AG04450 (cell line): ENCODE measurements at places on chromosomes 4 and X. TPM values are rescaled to one million over a fixed set of nuclear protein-coding genes. Genes with fewer than 3 reads are reported as not detected.

KDR gene
- not detected in 2 replicates for polyA plus RNA-seq

MAOA gene
- polyA plus RNA-seq, result 0.37 and 0.40 TPM in 2 replicates

GABRE gene
- 13.9 and 15.1 TPM in 2 replicates for polyA plus RNA-seq

IL2 gene
- polyA plus RNA-seq, result not detected in 2 replicates

ENPEP gene
- 0.14 and 0.33 TPM in 2 replicates for polyA plus RNA-seq

ANTXR2 gene
- 87.7 and 105 TPM in 2 replicates for polyA plus RNA-seq

RIBC1 gene
- polyA plus RNA-seq, result 0.26 and 0.31 TPM in 2 replicates

GALNTL6 gene
- polyA plus RNA-seq, result 0.02 TPM in 1 of 2 replicates, not detected in the other

PTPN13 gene
- 25.0 and 26.7 TPM in 2 replicates for polyA plus RNA-seq

YY2 gene
- 1.2 and 2.0 TPM in 2 replicates for polyA plus RNA-seq

PAGE2B gene
- not detected in 2 replicates for polyA plus RNA-seq

ADGRA3 gene
- 36.0 and 41.9 TPM in 2 replicates for polyA plus RNA-seq

GATA1 gene
- polyA plus RNA-seq, result not detected in 2 replicates

TMPRSS11E gene
- polyA plus RNA-seq, result not detected in 2 replicates

FAM13A gene
- polyA plus RNA-seq, result 21.3 and 27.6 TPM in 2 replicates

NPY2R gene
- polyA plus RNA-seq, result not detected in 2 replicates

CXCL1 gene
- polyA plus RNA-seq, result 2.0 and 2.1 TPM in 2 replicates

FGF16 gene
- not detected in 2 replicates for polyA plus RNA-seq

TRAM1L1 gene
- polyA plus RNA-seq, result 3.7 and 5.2 TPM in 2 replicates

GUCY1A1 gene
- 1.5 and 1.9 TPM in 2 replicates for polyA plus RNA-seq

NWD2 gene
- not detected in 2 replicates for polyA plus RNA-seq

MAGEA4 gene
- polyA plus RNA-seq, result not detected in 2 replicates

MAGEE2 gene
- polyA plus RNA-seq, result not detected in 2 replicates

LONRF3 gene
- polyA plus RNA-seq, result not detected in 2 replicates

IQCM gene
- 0.05 TPM in 1 of 2 replicates, not detected in the other for polyA plus RNA-seq

AKAP14 gene
- polyA plus RNA-seq, result not detected in 2 replicates
